Stimulated activated CD4-positive, alpha-beta T cell treated with anti-CD3 and anti-CD28 coated beads, Interleukin-4, amount 100 ng/mL, for 4 hours (primary cell): ENCODE measurements at places on chromosomes 2 and 18.

DNA sequence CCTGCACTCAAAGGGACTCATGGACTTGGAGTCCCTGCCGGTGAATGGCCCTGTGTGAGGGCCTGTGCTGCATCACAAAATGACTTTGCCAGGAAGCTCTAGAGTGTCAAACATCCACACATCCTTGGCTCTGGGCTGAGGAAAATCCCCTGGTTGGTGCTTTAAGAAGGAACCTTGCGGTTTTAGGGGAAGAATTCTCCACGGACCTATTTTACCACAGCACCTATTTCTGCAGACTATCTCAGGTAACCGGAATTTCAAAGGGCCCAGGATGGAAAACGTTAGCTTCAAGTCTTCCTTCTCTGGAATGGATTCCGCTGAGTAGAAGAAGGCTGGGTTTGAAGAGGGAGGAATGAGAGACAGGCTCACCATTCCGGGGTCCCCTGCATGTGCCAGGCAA, 166.2 kb downstream of the ALK start:
- DNase-seq, result no peak

GRCh38 chr2:86081724-86082123, 24.0 kb downstream of the POLR1A start:
- DNase-seq, result no peak

GRCh38 chr2:202030691-202031090, 3.0 kb upstream of the FZD7 start:
- DNase-seq, result no peak

DNA sequence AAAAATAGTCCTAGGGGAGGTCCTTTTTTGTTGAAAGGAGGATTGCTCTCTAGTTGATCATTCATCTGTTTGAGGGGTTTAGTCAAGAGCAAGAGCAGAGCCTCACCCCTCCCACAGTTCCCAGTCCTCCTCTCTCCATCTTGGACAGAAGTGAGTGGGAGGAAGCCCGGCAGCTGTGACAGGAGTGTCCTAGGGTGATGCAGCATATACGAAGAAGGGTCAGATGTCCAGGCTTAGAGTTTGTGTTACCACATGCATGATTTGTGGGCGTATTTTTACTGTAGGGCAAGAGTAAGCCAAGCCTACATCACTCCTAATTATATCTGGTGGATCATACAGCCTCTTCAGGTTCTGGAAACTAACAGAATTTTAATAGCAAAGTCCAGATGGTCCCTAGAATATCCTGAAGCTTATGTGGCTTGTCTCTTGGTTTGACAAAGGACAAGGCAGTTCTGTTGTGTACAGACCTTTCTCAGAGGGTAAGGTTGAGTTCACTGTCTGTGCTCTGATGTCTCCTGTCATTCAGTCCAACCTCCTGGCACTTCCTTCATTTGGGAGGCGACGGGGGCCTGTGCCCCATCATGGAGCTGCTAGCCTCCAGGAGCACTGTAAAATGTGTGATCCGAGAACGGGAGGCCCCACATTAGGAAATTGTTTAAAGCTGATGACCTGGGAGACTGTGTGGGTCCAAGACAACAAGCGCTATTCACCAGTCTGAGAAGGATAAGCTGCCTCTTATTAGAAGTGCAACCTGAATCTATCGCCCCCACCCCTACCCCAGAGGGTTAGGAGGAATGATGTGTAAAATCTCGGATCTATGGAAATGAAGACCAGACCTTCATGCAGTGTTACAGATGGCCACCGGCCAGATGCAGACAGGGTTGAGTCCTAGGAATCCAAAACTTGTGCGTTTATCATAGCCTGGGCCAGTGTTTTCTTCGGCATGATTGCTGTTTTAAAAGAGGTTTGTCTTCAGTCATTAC, 6.9 kb downstream of the CEP68 start:
- no peak for DNase-seq

GRCh38 chr2:114534116-114535084, 92.0 kb downstream of the DPP10 start:
- no peak for DNase-seq

- DNase-seq, result no peak
These were observed 25.2 kb downstream of the GULP1 start for GRCh38 chr2:188316791-188317423.

DNA sequence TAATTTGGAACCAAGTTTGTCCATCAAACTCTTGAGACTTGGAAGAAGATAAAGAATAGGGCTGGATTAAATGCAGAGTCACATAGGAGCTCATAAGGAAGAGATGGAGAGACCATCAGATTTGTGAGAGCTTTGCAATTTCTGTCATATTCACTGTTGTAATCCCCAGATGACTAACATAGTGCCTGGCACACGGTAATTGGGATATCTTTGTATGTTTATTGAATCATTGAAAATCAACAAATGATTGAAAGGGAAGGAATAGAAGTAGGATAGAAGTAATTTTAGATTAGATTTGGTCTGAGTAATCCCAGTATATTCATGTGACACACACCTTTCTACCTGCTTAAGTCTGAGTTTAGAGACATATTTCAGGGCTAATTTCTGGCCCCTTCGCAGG, 75.4 kb downstream of the LCLAT1 start:
- DNase-seq, result no peak

DNA sequence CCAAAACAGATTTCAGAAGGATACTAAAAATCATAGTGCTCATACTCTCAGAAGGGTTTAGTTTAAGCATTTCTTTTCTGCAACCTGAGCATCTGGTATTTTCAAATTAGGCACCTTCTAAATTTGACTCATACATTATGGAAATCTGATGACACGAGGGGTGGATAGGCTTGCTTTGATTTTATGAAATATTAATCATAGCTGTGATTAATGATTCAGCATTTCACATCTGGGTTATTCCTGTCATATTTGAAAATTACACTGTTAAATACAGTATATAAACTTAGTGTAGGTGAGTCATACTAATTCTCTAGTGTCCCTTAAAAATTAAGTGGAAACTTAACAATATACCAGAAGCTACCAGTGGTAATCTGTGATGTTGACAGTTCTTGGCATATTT, 47.7 kb downstream of the MRPS9 start:
- no peak for DNase-seq

DNA sequence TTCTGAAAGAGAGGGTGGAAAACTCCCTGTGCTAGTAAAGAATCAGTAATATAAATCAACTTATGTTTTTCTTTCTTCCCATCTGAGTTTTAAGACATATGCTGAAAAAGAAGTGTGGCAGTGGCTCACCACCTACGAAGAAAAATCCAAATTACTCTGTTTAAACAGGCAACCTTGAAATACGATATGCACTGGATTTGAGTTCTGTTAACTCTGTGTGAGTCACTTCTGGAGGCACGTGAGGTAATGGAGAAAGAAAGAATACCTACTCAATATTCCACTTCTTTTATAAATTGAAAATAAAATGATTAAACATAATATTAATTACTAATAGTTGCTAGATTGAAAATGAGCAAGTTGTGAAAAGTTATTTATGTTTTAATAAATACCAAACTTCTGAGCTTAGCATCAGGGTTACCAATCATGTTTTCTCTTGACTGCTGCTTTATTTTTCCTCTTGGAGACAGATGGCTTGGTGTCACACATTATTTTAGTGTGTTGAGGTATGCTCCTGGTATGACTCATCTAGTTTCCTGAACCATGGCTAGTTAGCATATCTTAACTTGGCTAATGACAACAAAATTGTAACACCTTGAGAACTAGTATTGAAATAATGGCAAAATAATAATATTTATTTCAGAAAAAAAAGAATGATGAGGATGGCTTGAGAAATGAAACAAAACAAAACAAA, 1705.5 kb upstream of the PIK3C3 start:
- DNase-seq, result no peak

- DNase-seq, result no peak
These were observed 390.6 kb downstream of the ERBB4 start for GRCh38 chr2:212147921-212148513.

GRCh38 chr18:57441071-57441794, 6.1 kb downstream of the ONECUT2 start:
- DNase-seq, result no peak

- DNase-seq, result no peak
These were observed 142.3 kb upstream of the BOD1L2 start for GRCh38 chr18:57004366-57005121.

DNA sequence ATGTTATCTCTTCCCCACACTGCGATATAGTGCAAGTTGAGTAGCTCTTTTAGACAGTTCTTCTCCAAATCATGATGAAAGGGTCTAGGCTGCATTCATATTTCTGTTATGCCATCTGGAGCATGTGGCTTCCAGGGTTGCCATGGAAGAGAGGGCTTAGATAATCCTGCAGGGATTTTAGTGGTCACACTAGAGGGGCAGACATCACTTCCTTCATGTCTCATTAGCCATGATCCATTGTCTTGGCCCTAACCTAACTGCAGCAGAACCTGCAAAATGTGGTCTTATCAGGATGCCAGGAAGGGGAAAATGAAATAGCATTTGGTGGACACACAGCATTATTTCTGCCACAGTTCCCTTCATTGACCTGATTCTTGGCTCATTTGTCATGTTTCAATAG, 83.1 kb downstream of the ADAM23 start:
- no peak for DNase-seq

DNA sequence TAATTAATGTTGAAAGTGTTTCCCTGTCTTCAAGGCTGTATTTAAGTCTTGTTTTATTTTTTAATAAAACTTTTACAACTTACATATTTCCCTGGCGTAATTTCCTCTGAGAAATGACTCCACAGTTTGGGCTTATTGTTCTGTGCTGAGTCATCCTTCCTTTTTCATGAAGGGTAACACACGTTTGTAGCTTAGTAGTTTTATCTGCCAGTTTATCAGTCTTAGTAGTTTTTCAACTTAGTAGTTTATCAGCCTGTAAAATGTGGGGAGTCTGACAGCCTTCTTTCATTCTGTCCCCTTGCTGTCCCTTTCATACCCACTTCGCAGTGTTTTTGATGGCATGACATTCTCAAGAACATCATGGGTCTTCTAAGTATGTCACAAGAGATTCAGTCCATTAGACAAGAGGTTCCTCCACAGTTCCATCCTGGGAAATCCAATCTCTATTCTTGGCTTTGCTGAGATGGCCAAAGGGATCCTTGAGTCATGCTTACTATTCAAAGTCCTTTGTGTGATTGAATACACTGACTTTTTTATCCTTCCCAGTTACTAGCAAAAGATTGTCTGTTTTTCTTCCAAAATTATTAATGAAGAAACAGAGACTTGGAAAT, 60.0 kb upstream of the SGPP2 start:
- no peak for DNase-seq

DNA sequence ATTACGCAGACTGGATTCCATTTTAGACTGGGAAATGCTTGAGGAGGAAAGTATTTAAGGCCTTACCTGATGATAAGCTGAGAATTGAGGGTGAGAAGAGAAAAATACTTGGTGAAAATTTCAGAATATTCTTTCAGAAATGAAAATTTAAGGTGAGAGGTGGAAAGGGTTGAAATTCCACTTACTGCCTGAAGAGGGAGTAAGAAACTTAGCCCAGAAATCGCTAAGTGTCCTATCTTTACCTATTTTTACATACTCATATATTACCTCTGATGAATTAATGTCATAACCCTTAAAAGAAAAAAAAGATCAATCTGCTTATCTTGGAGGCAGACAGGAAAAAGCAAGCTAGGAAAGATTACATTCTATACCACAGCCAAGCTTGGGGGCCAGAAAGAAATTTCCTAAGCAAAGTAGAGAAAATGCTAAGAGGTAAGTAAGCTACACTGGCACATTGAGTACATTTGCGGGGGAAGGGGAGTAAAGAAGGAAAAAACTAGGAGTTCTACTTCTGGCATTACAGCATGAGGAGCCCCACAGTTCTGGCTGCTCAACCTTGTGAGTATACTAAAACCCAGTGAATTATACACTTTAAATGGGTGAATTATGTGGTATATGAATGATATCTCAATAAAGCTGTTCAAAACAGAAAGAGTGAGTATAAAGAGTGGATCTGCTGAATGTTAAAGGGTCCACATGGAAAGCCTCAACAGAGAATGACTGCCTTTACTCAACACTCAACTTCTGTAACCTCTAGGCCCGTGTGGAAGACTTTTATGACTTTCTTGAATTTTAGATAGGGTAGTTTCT, 33.8 kb downstream of the SMC6 start:
- DNase-seq, result no peak

GRCh38 chr2:26584656-26585055, 56.5 kb downstream of the CIB4 start:
- no peak for DNase-seq

- no peak for DNase-seq
These were observed 103.5 kb upstream of the CTAGE1 start for GRCh38 chr18:22521026-22521707.

GRCh38 chr18:26655525-26656430, 107.4 kb upstream of the KCTD1 start:
- no peak for DNase-seq

DNA sequence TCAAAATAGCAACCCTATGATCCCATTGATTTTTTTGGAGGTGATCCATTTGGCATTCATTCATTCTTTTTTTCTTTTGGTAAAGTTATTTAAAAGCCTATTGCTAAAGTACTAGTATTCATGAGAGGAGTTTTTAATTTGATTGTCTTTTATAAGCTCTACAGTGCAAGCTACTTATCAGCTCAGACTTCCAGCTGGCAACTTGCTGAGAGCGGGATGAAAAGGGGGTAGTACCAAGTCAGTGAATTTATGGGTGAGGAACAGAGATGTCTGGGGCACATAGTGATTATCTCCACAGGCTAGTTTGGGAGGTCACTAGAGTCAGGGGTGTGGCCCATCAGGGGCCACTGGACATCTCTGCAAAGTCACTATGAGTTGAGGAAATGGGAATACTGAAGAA, 202.4 kb downstream of the PIK3C3 start:
- no peak for DNase-seq

DNA sequence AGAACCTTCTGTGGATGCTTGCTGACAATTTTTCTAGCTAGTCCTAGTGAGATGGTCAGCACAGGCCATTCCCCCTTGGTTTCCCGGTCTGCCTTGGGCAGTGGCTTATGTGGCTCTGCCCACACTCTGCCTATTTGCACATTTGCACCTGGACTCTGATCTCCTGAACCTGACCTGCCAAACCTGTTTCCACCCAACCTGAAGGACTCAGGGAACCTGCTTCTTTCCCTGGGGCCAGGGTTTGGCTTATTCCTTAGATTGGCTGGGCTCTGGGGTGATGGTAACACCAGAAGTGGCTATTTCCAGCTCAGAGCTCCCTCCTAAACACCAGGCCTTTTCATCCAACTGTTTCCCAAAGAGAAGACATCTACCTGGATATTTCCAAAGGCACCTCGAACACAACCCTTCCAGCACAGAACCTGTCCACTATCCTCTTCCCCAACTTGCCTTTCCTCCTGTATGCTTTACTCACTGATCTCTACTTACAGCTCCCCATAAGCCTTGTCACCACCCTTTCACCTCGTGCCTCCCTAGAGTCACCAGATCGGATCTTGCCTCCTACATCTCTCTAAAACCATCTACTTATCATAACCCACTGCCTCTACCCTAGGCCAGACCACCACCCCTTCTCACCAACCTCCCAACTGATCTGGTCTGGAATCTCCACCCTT, 5.8 kb upstream of the MTA3 start:
- DNase-seq, result no peak

- no peak for DNase-seq
These were observed 251.2 kb upstream of the ID2 start for GRCh38 chr2:8430628-8431027.

DNA sequence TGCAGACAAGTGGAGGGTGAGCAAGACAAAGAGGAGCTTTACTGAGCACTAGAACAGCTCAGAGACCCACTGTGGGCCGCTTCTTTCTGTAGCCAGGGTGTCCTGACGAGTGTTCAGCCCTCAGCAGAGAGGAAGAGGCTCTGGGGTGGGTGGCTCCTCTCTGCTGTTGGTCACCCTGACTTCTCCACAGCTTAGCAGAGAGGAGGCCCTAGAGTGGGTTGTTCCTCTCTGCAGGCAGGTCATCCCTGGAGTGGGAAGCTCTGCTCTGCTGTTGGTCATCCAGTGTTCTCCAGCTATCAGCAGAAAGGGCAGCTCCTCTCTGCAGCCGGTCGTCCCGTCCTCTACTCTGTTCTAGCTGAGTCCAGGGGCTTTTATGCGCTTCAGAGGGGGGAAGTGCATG, 286.5 kb downstream of the ICOS start:
- DNase-seq, result no peak
